GM12892 (cell line): ENCODE measurements at places on chromosomes 7 and 10.
A peak's percentile ranks its signal among the peaks of the same experiment; 100 is the strongest.

DNA sequence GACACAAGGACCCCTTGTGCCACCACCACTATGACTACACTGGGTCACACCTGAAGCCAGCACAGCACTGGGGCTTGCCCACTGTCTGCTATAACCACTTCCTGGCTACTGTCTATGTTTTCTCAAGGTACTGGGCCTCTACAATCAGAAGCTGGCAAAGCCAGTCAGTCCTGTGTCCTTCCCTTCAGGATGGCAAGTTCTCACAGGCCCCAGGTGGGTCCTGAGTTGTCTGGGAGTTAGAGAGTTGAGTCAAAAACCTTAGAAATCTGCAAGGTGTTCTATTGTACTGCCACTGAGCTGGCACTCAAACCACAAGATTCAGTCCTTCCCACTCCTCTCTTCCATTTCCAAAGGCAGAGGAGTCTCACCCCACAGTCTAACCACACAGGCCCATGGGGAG, 705.5 kb downstream of the IPMK start:
- DNase-seq: no peak

GRCh38 chr10:26446258-26446657, 8.1 kb downstream of the APBB1IP start:
- DNase-seq: no peak

DNA sequence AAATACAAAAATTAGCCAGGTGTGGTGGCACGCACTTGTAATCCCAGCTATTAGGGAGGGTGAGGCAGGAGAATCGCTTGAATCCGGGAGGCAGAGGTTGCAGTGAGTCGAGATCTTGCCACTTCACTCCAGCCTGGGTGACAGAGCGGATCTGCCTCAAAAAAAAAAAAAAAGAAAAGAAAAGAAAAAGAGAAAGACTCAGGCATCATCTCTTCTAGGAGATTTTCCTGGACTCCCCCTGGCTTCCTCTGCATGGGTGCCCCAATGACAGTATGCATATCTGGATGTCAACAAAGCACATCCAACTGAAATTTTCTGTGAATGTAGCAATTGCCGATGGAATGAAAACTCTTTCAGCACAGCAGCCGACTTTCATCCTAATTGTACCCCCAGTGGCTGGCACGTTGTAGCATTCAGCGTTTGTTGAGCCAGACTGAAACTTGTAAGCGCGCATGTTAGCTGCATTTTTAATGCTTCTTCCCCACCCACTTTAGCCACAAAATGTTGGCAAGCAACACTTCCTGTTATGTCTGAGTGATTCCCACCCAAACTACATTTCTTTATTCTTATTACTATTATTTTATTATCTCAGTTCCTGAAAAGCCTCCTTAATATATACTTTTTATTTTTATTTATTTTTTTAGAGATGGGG, 70.2 kb downstream of the PRTFDC1 start:
- DNase-seq: no peak

GRCh38 chr7:55593515-55594318, 21.4 kb upstream of the VOPP1 start:
- DNase-seq: no peak

- no peak for DNase-seq
Measured at GRCh38 chr10:2118201-2118600, 380.9 kb upstream of the ADARB2 start.

GRCh38 chr7:133805426-133805825, 321.7 kb upstream of the LRGUK start:
- DNase-seq: no peak

GRCh38 chr10:84632866-84633265, 304.5 kb downstream of the CCSER2 start:
- DNase-seq: no peak

- no peak for DNase-seq
Measured at GRCh38 chr7:40921589-40922315, 781.1 kb downstream of the INHBA start.

DNA sequence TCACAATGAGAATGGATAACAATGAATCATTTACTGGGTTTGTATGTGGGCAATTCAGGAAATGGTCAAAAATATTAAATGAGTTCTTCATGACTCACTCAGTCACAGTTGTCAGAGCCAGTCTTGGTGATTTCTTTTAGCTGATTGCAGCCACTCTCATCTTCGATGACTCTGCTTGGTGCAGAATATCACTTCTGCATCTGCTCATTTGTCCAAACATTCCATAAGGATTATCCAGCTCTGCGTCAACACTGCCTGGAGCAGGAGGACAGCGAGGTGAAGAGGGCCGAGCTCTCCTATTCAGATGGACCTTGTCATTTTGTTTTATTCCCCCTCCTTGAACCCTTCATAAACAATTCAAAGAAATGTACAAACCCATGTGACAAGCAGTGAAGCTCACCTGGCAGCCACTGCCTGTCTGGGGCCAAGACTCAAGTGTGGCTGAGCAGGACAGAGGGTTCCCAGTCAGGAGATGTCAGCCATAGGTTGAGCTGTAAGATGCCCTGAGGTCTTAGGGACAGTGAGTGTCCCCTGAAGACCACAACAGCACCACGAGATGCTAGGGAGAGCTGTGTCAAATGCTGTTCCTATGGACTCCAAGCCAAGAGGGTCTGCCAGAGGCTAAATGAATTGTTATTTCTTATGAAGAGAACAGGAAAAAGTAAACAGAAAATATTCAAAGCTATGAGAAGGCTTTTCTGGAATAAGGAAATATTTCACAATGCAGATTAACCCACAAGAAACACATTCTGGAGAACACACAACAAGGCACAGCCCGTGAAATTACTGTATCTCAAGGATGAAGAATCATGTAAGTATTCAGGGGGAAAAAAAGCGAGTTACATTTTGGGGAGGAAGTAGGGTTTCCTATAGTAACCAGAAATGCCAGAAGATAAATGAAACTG, 33.1 kb upstream of the EGFR start:
- DNase-seq: no peak

GRCh38 chr7:143362131-143363015, at the start of gene FAM131B:
FAM131B (minus strand) TSS chr7:143362713; CDS start chr7:143362603, 110 bp downstream.
- DNase-seq: peak; percentile 50

DNA sequence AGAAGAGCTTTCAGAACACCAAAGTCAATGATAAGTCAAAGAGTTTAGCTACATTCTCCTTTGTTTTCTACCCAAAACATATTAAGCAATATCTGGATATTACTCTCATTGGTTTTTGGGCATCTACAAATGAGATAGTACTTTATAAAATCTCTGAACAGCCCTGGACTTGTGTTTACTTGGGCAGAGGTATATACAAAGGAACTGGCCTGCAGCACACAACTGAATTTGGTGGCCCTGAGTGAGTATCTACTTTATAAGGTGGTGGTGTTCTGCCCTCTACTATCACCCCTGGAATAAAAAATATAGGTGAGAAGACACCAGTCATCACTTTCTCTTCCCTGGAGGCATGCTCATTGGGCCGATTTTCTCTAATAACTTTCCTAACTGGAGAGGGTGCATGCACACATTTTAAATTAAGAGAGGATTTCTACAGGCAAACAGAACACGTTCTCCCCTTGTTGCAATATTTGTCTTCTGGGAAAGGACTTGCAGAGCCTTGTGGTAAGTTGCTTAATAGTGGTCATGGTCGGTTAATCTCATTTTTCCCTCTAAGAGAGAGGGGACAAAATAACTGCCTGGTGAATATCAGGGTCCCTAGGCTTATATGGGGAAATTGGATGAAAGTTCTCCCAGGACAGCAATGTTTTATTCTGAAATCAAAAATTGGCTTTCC, 41.1 kb downstream of the OTUD1 start:
- DNase-seq: no peak

DNA sequence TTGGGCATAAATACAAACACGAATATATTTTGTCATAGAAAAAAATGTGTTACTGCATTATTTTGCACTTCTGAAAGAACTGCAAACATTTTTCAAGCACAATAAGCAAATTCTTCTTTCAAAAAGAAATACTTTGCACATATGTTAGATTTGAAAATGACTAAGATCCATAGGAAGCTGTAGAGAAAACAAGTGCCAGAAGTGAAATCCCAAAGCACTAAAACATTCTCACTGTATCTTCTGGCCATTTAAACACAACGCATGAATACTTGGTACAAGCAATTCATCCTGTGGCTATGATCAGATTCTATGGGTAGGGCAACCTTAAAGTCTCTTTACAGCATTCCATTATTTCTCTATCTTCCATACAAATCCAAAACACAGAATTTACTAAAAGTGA, 225.4 kb upstream of the IMMP2L start:
- no peak for DNase-seq

DNA sequence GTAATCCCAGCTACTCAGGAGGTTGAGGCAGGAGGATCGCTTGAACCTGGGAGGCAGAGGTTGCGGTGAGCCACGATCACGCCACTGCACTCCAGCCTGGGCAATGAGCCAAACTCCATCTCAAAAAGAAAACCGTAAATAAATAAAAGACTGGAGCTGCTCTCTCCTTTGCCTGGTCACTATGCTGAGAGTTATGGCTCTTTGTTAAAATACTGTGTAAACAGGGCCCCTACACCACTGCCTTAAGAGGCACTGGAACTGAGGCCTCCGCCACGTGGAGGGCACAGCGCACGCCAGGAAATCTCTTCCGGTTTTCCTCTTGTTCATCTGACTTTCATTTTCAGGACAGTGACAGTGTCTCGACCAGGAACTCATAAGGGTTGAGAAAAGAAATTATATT, 123.3 kb downstream of the PAXIP1 start:
- DNase-seq: no peak

- DNase-seq: no peak
Measured at GRCh38 chr7:95503271-95504131, 17.8 kb downstream of the ASB4 start.

- no peak for DNase-seq
Measured at GRCh38 chr10:126663328-126663727, 7.2 kb downstream of the C10orf90 start.
